ENCODE measurements at places on chromosomes 5 and 9.

DNA sequence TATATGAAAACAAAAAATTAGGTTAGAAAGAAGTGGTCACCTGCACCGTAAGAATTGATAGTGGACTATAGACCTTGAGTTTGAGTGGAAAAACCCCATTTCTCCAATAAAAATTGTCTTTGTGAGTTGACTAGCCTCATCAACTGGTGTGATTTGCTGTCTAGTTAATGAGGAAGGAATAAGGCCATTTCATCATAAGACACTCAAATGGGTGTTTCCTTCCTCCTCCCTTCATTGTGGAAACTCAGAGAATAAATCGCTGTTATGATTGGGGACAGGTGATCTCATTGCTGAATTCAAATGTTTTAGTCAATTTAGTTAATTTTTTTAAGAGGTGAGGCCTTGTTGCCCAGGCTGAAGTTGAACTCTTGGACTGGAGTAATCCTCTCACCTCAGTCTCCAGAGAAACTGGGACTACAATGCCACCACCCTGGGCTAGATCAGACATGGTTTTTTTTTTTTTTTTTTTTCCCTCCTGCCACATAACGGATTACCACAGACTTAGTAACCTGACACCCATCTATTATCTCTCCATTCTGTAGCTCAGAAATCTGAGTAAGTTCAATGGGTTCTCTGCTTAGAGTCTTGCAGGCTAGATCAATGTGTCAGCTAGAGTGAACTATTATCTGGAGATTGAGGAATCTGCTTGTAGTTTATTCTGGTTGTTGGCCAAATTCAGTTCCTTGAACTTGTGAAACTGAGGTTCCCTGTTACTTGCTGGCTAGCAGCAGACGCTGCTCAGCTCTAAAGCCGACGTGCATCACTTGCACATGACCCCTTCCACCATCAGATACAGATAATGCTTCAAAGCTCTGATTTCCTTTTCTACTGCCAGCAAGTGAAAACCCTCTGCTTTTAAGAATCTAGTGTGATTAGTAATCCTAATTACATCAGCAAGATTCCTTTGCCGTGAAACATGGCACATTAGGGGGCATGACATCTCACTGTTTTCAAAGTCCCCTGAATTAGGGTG lies 663.8 kb upstream of the CDH9 start:
- DNase-seq: no peak

DNA sequence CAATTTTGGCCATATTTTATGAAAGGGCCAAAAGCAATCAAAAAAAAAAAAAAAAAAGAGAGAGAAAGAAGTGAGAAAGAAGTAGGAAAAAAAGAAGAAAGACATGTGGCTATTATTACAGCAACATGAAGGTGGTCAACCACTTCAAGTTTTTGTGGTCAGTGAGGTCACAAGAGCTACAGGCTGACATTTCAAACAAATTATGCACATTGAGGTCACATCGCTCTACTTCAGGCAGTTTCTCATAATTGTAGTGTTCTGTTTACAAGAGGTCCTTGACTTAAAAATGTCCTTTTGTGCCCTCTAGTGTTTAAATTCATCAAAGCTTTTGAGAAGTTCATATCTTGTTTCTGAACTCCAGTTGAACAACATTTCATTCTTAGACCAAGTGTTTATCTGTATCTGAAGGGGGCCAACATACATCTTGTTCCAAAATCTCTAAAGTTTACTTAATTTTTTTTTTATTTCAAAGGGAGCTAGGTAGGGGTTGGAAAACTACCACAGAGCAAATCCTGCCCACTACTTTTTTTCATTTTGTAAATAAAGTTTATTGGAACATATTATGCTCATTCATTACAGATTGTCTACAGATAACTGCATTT lies 513.1 kb downstream of the PDE4D start:
- DNase-seq: no peak

DNA sequence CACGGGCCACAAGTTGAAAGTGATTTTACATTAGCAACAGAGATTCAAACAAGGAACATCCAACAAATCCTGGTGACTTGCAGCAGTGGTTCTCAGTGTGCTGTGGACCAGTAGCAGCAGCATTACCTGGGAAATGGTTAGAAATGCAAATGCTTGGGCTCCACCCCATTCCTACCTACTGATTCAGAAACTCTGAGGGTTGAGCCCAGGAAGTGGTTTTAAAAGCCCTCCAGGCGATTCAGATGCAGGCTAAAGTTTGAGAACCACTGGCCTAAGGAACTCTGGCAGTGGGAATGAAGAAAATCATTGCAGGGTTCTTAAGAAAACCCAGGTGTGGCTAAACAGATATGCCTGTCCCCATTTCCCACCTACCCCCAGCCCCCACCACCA lies 398.8 kb downstream of the ENC1 start:
- no peak for DNase-seq

DNA sequence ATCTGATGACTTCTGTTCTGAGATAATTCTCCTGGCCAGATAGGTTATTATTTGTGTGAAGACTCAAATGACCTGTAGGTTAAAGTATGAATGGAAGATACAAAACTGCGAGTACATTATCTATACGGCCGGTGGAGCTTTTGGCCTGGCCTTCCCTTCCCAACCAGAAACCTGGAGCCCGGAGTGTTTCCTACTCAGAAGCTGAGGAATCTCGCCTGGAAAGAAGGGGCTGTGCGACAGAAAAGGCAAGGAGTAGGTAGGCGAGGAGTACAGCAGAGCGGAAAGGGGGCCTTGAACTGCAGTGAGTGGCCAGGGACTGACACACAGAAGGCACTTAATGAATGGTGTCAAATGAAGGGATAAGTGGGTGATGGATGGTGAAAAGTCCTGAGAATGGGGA lies 34.6 kb downstream of the ANGPTL2 start:
- no peak for DNase-seq

DNA sequence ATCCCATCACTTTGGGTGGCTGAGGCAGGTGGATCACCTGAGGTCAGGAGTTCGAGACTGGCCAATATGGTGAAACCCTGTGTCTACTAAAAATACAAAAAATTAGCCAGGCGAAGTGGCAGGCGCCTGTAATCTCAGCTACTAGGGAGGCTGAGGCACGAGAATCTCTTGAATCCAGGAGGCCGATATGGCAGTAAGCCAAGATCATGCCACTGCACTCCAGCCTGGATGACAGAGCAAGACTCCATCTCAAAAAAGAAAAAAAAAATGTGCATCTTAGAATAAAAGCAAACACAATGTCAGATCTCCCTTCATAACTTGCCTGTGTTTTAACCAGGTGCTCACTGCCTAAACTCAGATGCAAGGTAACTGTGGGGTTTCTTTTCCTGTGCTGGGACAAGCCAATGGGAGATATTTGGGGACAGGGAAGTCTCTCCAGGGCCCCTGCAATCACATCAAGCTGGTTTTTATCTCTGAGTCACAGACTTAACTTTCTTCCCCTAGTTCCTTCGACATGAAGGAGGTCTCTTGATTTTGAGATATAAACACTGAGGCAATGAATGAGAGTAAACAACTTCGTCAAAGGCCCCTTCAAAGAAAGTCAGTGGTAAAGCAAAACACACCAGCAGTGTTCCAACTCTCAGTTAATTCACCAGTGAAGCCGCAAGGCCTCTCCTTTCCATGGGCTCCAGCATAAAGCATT lies 99.1 kb downstream of the SNX18 start:
- no peak for DNase-seq

- peak; percentile 35 for DNase-seq
Observed at GRCh38 chr9:111937781-111938426, 41.3 kb downstream of the UGCG start.

DNA sequence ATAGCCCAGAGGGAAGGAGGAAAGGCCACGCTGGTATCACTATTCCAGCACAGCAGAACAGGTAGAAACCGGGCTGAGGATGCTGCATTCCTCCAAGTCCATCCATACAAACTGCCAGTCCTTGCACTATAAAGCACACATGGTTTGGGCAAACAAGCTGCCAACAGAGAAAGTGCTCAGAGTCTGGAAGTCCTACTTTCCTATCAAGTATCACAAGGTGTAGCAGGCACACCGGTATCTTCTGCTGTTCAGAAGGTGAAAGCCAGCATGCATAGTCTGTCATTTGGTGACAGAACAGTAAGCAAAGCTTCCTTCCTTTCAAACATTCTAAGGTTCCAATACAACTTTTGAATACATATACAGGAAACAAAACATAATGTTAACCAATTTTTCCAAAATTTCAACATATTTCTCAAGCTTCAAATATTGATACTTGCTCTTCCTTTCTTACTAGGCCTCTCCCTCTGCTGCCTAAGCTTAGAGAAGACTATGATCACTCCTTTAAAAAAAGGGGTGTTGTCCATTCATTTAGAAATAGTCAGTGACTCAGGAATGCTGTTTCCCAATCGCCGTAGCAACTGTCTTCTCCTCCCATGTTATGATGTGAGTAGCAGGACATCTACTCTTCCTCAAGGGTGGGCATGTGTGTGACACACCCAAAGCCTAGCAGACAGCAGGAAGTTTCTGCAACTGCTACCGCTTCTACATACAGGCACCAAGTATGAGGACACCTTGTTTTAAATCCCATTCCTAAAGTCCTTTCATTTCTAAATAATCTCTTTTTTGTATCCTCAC lies 14.7 kb downstream of the DIAPH1 start:
- DNase-seq: no peak

- no peak for DNase-seq
Observed at GRCh38 chr9:97076238-97076637, 37.3 kb upstream of the CTSV start.

GRCh38 chr9:37840560-37841194 lies 40.1 kb downstream of the DCAF10 start:
- no peak for DNase-seq

- DNase-seq: no peak
Observed at GRCh38 chr5:144088206-144089064, 82.0 kb downstream of the YIPF5 start.

GRCh38 chr9:96420468-96421219 lies 2.5 kb upstream of the ZNF367 start:
- no peak for DNase-seq

- no peak for DNase-seq
Observed at GRCh38 chr5:6788439-6788838, 75.2 kb downstream of the TENT4A start.

GRCh38 chr9:4366591-4367330 lies 66.9 kb upstream of the GLIS3 start:
- no peak for DNase-seq

- no peak for DNase-seq
Observed at GRCh38 chr5:79640571-79641055, 28.4 kb downstream of the TENT2 start.

DNA sequence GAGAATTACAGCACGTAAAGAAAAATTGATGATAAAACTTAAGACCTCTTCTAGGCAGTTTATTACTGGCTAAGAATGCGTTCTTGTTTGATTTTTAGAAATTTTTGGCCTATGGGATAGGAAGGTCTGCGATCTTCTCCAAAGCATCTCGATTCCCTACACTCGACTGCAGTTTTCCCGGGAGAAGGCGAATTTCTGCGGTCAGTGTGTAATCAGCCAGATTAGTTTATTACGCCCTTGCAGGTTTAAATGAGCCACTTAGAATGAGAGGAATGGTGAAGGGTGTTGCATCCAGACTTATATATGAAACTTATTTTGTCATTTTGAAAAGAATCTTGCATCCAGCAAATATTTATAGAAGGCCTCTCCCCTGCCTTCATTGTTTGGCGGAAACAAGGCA lies 1.2 kb downstream of the MTAP start:
- DNase-seq: no peak

DNA sequence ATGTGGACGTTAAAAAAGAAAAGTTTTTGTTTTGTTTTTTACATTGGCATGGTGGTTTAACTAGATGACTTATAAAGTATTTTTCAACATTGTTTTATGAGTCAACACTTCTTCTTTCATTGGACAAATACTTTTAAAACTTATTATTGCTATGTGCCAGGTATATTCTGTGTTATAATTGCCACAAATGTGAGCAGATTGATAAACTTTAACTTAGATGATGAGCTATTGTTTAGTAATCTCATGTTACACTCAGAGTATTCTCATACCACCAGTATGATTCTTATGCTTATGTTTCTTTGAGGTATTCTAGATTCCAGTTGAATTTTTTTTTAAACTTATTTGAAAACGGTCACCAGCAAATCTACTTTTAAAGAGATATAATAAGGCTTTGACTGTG lies 60.3 kb downstream of the RASA1 start:
- DNase-seq: no peak

DNA sequence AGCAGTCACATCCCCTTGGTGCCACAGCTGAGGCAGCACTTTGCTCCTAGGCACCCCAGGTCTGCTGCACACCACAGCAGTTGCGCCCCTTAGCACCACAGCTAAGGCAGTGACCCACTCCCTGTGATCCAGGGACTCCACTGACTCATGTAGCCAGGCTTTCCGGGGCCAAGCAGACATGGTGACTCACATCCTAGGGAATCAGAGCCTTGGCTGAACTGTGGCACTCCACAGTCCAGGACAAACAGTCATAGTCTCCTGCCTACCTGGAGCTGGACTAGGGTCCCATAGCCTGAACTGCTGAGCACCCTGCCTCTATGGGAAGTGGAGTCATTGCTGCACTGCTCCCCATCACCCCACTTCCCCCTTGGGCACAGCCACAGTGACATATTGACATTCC lies 338.7 kb downstream of the NPR3 start:
- no peak for DNase-seq

DNA sequence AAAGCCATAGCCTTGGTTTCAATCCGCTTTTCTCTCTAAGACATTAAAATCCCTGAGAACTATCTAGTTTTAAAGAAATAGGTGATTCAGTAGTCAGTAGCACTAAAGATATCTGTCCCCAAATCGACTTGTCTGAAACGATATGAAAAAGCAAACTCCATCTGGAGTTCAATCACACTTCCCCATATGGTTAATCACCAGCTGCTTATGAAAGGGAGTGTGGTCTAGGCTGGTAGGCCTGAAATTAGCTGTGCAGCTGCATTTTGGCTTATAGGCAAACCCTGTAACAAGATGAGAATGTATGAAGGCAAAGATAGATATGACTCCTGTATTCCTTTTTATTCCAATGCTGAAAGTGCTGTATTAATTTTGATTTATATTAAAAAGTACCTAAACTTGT lies 65.9 kb downstream of the DMRTA1 start:
- no peak for DNase-seq

DNA sequence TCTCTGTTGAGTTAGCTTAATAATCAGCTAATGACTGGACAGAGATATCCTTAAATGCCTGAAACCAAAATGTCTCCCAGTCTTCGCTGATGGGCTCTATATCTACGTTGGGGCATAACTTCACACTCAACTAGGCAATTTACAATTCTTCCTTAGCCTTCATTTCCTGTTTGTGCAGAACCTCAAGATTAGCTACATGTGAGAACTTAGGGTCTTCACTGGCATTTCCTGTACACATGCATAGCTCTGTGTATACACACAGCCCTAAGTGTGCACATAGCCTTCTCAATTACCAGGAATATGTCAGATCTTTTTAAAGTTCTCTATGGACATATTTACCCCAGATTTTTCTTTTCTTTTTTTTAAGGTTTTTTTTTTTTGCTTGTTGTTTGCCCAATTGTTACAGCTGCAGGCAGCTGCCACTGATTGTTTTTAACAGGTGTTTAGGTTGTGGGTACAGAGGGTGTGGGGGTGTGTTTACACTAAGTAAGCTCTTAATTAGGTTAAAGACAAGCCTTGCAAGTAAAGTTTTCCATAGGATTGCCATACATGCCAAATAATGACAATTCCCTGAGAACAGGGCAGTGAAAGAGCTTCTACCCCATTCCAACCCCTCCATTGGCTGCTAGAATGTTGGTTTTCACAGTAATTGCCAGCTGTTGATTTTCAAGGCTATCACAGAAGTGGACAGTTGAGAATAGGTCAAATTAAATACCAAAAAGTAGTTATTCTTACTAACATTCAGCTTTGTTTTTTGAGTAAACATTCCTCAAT lies 441.0 kb downstream of the TLE4 start:
- no peak for DNase-seq

- DNase-seq: no peak
Observed at GRCh38 chr5:61207884-61208283, 45.6 kb upstream of the SMIM15 start.

- no peak for DNase-seq
Observed at GRCh38 chr9:19030899-19031298, 2.1 kb downstream of the SAXO1 start.
